ENCODE measurements at places on chromosomes 1 and 21.
A peak's percentile ranks its signal among the peaks of the same experiment; 100 is the strongest.

- DNase-seq: no peak
These were observed 149.3 kb downstream of the RUNX1 start for GRCh38 chr21:34899760-34900159.

GRCh38 chr1:67307251-67308060 is at the start of gene IL12RB2:
TSS of gene IL12RB2 (plus strand) at chr1:67307873. CDS start at chr1:67320369, 12,496 bp downstream.
- no peak for DNase-seq

DNA sequence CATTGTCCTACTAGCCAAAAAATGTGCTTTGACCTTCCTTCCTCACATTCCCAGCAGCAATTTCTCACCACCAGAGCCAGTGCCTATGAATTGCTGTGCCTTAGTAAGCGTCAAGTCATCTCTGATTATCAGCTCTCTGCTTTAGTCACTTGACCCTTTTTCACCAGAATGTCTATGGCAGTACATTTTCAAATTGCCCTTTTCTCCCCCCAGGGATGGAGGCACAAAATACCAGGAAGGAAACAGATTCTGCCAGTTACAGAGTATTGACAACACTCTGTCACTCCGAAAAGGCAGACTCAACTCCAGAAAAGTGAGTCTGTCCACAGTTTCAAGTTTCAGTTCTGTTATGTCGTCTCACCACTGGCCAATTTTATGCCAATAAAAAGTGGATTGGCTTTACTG is 167.4 kb downstream of the TNFSF18 start:
- no peak for DNase-seq

DNA sequence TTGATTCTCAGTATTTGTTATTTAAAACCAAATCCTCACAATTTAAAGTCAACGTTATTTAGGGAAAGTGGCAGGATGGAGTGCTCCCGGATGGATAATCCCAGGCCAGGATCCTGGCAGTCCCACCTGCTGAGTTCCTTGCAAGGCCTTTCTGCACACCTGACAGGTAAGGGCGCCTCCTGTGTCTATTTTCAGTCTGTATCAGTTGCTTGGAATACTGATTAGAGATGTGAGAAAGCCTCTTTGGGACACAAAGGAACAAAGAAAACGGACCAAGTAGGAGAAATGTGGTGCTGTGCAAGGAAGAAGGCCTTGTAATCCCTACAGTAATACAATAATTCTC is 12.2 kb downstream of the STYXL2 start:
- no peak for DNase-seq

DNA sequence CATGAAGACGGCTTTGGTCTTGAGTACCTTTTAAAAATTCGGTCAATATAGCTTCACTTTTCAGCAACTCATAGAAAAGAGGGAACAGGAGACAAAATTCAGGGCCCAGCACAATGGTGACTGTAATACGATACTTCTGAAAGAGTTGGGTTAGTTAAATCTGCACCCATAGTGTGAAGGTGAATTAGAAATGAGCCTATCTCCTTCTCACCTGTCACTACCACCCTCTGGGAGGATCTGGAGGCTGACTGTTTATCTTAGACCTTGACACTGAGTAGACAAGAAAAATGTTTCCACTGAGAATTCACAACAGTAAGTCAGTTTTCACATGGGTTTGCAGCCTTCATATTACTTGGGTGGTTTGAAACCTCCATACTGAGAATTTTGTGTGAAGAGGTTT is 57.9 kb upstream of the HMGB4 start:
- no peak for DNase-seq

DNA sequence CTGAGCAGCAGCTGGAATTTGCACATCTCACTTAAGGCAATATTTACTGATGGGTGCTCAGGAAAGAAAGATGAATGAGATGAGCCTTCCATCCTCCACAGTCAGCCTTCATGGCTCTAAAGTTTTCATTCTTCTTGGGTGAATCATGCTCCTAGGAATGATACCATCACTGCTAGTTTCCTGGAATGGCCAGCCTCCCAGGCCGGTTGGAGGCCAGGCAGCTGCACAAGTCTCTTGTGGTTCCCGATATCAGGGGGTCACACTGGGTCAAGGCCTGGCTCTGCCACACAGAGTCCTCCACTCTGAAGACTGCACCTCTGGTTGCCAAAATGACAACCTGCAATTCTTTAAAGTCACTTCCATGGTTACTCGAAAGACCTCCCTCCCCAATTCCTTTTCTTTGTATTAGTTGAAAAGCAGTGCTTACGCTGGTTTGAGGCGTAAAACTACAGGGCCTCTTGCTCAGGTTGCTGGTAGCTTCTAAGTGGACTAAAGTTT is 46.2 kb upstream of the PALMD start:
- DNase-seq: no peak

- DNase-seq: no peak
These were observed 2.7 kb upstream of the SAMSN1 start for GRCh38 chr21:14548779-14549178.

DNA sequence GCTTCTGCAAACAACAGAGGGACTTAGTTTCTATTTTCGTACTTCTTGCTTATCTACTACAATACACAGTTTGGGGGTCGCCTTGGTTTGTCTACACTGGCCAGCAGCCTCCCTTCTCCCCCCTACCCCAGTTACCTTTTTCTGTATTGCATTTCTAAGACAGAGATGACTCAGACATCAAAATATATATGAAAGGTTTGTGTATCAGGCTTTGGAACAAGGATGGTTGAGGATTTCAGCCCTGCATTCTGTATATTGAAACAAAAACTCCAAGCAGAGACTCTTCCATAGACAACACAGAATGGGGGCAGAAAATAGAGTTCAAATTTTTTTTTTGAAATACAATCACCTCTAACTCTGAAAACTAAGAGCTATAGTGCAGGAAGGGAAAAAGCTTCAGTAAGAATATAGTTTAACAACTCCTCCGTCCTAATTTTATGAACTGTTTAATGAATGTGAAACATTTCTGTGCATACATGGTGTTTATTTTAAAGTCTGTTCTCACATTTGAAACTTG is 1.9 kb downstream of the SAMD13 start:
- DNase-seq: peak; percentile 64

- no peak for DNase-seq
These were observed 68.7 kb downstream of the LMX1A start for GRCh38 chr1:165287781-165288180.

DNA sequence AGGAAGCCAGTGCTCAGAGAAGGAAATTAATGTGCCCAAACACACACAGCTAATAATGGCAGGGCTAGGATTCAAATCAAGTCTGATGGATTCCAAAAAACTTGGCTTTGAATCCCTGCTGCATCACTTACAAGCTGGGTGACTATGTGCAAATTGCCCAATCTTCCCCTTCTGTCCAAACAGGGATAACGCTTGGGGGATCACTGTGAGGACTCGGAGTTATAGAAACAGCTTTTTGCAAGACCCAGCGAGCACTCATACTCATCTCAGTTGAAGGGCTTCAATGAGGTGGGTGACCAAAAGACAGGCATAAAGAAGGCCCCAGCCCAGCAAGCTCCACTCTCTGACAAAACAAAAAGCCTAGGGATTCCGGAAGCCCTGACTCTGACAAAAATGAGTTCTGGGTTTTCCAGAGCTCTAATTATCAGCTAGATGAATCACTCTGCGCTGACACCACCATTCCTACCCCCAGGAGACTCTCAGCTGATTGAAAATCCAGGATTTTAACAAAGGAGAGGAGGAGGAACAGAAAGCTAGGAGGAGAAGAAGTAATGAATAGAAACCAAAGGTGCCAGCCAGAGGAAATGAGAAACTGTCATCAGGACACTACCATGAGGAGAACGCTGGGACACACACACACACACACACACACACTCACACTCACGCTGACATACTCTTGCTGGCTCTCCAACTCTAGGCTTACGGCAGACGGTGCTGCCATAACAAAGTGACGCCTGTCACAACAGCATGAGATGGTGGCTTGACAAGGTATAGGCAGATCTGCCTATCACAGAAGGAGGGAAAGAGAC is 1.6 kb upstream of the STK40 start:
- no peak for DNase-seq

- DNase-seq: no peak
These were observed 20.6 kb upstream of the KIF26B start for GRCh38 chr1:245133995-245134715.

DNA sequence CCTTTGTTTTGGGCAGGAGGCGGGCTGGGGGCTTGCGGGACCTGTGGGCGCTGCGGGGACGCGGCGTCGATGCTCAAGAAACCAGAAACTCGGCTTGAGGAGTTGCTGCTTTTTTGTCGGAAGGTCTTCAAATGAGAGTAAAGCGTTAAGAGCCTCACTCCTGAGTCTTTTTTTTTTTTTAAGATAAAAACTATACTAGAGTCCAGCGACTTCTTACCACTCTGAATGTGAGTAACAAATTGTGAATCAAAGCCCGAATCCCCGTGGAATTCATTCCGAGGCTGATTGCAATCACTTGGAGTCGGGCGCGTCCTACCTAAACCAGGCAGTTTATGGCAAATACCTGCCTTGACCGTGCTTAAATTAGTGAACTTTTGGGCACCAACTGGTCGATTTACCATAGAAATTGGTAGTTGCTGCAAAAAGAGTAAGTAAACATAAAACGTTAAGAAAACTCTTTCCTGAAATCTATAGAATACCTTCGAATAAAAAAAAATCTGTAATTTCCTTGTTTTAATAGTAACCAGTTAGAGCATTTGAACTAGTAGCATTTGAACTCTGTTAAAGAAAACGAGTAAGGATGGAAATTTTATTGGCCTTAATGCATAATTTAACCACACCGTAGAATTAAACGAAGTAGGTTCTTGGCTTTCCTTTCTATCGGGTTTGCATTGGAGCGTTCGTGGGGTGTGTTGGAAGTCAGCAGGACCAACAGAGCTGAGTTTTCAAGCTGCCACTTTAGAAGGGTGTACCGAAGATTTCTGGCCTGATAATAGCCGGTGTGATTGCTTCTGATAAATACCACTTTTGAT is 769 bp downstream of the GPSM2 start:
- no peak for DNase-seq

- no peak for DNase-seq
These were observed 4.3 kb downstream of the LPAR3 start for GRCh38 chr1:84888753-84889152.

DNA sequence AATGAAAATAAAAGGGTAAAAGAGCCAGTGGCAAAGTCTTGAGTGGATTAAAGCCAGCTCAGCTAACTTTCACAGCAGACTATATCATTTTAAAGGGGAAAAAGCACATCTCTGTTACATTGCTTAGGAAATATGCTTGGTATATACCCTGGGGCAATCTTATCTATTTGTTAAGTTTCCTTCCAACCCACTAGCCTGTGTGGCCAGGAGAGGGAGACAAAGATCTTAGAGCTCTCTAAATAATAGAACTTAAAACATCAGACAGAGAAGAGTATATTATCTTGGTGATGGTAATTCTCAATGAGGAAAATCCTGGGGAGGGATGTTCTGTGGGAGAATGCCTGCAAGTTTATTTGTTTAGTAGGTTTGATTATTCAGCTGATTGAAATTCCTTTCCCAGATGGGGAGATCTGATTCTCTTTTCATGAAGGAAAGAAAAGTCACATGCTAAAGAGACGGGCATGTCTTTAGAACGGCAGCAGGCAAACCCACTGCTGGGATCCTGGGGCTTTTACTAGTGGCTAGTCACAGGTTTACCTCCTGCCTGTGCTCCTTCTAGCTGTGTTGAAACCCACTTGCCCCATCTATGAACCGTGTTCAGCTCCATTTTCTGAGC is 3.6 kb downstream of the KCNE2 start:
- DNase-seq: peak; percentile 55

DNA sequence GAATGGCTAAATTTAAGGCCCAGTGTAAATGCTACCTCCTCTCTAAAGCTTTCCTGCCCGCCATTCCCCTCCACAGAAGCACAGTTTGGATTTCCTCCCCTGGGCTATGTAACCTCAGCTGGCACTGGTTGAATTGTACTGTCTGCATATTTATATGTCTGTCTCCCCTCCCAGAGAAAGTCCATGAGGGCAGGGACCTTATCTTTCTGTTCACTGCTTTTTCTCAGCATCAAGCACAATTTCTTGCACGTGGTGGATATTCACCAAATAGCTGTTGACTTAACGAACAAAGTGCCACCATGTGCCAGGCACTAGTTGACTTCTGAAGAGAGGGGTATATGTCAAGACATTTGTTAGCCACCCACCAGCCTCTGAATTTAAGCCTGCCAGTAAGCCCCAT is 9.5 kb upstream of the PDIK1L start:
- no peak for DNase-seq

DNA sequence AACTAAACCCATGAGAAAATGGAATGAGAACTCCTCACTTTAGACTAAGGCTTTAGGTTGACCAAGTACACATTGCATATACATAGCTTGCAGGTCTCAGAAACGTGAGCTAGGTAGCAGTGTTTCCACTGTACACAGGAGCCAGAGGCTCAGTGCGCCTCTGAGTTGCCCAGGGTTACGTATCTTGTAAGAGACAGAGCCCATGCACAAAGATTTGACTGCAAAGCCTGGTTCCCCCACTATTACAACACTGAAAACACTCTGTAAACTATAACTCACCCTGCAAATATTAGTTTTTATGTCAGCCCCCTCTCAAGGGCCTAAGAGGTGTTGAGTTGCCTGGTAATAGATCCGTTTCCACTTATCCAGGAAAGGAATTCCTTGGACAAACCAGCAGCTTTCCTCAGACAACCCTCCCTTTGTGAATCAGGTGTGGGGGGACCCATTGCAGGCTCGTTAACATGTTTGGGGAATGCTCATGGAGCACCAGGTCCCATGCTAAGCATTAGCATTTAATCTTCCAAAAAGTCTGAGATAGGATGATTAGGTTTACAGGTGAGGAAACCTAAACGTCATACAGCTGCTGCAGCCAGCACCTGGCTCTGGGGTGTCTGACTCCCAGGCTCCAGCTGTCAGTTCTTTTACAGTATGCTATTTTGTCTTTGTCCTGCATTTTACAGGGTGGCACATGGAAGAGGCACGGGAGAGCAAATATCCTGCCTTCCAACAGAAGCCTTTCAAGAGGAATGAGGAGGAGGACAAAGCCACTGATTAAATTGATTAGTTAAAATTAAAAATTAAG is 25.7 kb downstream of the TENT5C start:
- DNase-seq: no peak

DNA sequence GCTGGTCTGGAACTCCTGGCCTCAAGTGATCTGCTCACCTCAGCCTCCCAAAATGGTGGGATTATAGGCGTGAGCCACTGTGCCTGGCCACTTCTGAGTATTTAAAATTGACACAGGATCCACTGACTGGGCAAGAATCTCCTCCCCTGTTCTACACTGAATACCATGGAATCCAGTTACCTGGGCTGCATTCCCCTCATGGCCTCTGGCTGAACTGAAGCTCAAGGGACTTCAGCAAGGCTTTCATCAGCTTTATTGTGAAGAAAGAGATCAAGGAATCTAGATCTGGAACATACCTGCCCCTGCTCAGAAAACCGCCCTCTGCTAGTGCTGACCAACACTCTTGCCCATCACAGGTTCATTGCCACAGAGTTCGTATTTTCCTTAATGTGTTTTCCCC is 20.5 kb downstream of the NCF2 start:
- no peak for DNase-seq

GRCh38 chr1:77857552-77857951 is 30.9 kb upstream of the NEXN start:
- DNase-seq: no peak
